ENCODE measurements at places on chromosomes 5 and 9. TPM values are rescaled to one million over a fixed set of nuclear protein-coding genes. Genes with fewer than 3 reads are reported as not detected.

The FGFR4 gene
- 7.5 TPM for total RNA-seq

The AGXT2 gene
- not detected for total RNA-seq

The PHYHD1 gene
- not detected for total RNA-seq

The GPR151 gene
- not detected for total RNA-seq

The MSX2 gene
- total RNA-seq, result 8.5 TPM

The CARTPT gene
- not detected for total RNA-seq

The FOXD4L6 gene
- not detected for total RNA-seq

The GNA14 gene
- total RNA-seq, result 0.15 TPM

The SPINK13 gene
- total RNA-seq, result not detected

The LCN1 gene
- total RNA-seq, result not detected

The RANBP17 gene
- total RNA-seq, result not detected

The SLC36A3 gene
- total RNA-seq, result not detected

The OR1J2 gene
- total RNA-seq, result not detected

The FGF10 gene
- total RNA-seq, result not detected

The TMEM252 gene
- not detected for total RNA-seq

The FAM221B gene
- not detected for total RNA-seq

The PAX5 gene
- 0.39 TPM for total RNA-seq

The PCDHGC3 gene
- 54.1 TPM for total RNA-seq

The PCDH12 gene
- not detected for total RNA-seq

The MEF2C gene
- 9.9 TPM for total RNA-seq

The PCDHGA4 gene
- total RNA-seq, result 0.69 TPM

The HMGXB3 gene
- total RNA-seq, result 56.2 TPM

The PPP1R26 gene
- total RNA-seq, result 17.5 TPM

The DNM1 gene
- 18.7 TPM for total RNA-seq

The MLANA gene
- total RNA-seq, result not detected

The PCDHGA11 gene
- 0.39 TPM for total RNA-seq

The TAF1L gene
- not detected for total RNA-seq

The RETREG1 gene
- 0.74 TPM for total RNA-seq

The GABRA6 gene
- not detected for total RNA-seq

The BAAT gene
- total RNA-seq, result 0.08 TPM

The CDH12 gene
- not detected for total RNA-seq

The CDKN2A gene
- not detected for total RNA-seq

The FBP2 gene
- total RNA-seq, result not detected

The SREK1IP1 gene
- total RNA-seq, result 13.3 TPM

The BRD3 gene
- 27.6 TPM for total RNA-seq

The CTXN3 gene
- not detected for total RNA-seq

The SLC12A7 gene
- total RNA-seq, result 297 TPM

The CD14 gene
- total RNA-seq, result 2.5 TPM

The RNF208 gene
- total RNA-seq, result 11.5 TPM
